Stimulated activated CD8-positive, alpha-beta memory T cell treated with anti-CD3 and anti-CD28 coated beads, Interleukin-2, amount 100 ng/mL, for 1 hour (primary cell): ENCODE measurements at places on chromosomes 4 and X.

- DNase-seq, result no peak
Observed at GRCh38 chrX:9340598-9341290, 124.1 kb upstream of the TBL1X start.

- no peak for DNase-seq
Observed at GRCh38 chr4:112860830-112861690, 188.4 kb upstream of the ANK2 start.

- DNase-seq, result no peak
Observed at GRCh38 chr4:78361621-78362120, 189.9 kb upstream of the ANXA3 start.

DNA sequence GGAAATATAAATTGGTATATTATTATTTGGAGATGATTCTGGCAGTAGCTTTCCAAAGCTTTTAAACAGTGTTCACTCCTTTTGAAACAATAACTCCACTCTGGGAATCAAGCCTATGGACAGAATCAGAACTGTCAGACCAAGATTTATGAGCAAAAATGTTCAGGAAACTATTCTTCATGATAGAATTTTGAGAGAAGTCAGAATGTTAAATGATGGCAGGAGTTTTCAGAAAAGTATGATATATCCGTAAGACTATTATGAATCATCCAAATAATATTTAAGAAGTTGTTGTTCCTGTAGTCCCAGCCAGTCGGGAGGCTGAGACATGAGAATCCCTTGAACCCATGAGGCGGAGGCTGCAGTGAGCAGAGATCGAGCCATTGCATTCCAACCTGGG, 50.5 kb upstream of the ADGRG2 start:
- DNase-seq, result no peak

GRCh38 chrX:75522565-75523431, at the start of gene ZDHHC15:
TSS of gene ZDHHC15 (minus strand) at chrX:75523037. CDS start at chrX:75523024, 13 bp downstream.
- peak; percentile 4 for DNase-seq

DNA sequence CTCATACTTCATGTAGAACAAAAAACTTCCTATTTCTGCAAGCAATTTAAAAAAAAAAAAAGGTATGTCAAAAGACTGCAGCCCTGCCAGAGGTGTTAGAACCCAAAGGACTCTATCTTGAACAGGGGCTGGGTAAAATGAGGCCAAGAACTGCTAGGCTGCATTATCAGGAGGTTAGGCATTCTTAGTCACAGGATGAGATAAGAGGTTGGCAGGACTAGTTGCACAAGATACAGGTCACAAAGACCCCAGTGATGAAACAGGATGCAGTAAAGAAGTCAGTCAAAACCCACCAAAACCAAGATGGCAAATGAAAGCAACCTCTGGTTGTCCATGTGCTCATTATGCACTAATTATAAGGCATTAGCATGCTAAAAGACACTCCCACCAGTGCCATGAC, 104.1 kb downstream of the ANOS1 start:
- DNase-seq, result no peak

GRCh38 chr4:114659386-114660008, 60.9 kb downstream of the UGT8 start:
- DNase-seq, result no peak

GRCh38 chrX:1700757-1701156, 85.9 kb downstream of the ASMT start:
- no peak for DNase-seq

DNA sequence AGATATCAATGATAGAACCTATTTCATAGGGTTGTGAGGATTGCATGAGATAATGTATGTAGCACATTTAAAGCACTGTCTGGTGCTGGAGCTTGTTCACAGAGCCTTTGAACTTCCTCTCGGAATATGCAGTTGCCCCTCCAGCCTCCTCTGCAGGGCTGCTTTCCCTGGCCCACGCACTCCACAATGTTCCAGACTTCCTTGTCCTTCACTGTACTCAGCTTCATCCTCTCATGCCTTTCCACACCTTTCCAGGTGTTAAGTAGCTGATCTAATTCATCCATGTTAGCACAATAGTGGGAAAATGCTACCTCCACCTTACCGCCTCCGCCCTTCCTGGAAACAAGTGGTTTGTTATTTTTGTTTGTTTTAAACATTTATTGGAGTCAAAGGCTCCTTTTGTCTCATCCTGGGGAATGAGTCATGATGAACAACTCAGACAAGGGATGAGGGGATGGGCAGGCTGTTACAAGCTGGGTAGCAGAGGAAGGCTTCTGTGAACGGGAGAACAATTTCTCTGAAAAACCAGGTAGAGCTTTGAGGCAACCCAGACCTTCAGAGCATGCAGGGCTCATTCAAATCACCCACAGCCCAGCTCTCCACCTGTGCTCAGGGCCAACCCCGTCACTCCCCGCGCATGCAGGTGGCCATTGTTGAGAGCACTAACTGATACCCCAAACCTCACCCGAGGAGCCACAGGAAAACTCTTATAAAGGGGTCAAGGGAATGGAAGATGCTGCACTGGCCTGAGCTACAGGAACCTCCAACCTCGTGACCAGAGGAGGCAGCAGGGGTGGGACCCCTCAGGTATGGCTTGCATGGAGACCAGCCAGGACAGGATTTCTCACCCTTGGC, 84.9 kb upstream of the TBL1X start:
- DNase-seq, result no peak

DNA sequence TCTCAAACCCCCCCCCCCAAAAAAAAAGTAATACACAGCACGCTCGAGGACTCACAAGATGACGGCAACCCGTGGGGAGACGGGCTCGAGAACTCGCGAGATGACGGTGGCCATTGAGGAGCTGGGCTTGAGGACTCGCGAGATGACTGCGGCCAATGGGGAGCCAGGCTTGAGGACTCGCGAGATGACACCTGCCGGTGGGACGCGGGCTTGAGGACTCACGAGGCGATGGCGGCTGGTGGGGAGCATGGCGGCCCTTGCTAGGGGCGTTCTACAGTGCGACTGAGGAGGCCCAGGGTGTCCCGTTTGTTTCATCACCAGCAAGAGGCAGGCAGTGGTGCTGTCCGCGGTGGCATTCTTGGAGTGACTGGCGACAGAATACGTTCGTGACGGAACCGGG, 172.4 kb upstream of the MAGEB16 start:
- no peak for DNase-seq

- DNase-seq, result peak; percentile 15
Observed at GRCh38 chr4:140094438-140095420, 59.3 kb downstream of the MAML3 start.

- no peak for DNase-seq
Observed at GRCh38 chrX:19194285-19195242, 72.3 kb upstream of the ADGRG2 start.

DNA sequence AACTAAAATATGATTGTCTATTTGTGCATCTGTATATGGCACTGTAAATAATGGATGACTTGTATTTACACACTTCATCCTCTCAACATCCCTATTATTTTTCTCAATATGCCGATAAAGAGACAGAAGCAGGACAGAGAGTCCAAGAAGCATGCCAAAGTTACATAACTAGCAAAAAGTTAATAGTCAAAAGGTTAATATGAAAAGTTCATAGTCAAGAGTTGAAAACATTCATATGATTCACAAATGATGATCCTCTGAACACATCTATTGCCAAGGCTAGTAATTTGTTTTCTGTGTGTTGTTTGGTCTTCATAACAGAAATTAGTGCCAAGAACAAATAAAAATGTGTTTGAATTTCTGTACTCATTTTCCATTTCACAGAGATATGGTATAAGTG, 231.0 kb downstream of the ADAMTS3 start:
- DNase-seq, result no peak

GRCh38 chr4:143531788-143532491, 18.4 kb downstream of the SMARCA5 start:
- DNase-seq, result no peak

DNA sequence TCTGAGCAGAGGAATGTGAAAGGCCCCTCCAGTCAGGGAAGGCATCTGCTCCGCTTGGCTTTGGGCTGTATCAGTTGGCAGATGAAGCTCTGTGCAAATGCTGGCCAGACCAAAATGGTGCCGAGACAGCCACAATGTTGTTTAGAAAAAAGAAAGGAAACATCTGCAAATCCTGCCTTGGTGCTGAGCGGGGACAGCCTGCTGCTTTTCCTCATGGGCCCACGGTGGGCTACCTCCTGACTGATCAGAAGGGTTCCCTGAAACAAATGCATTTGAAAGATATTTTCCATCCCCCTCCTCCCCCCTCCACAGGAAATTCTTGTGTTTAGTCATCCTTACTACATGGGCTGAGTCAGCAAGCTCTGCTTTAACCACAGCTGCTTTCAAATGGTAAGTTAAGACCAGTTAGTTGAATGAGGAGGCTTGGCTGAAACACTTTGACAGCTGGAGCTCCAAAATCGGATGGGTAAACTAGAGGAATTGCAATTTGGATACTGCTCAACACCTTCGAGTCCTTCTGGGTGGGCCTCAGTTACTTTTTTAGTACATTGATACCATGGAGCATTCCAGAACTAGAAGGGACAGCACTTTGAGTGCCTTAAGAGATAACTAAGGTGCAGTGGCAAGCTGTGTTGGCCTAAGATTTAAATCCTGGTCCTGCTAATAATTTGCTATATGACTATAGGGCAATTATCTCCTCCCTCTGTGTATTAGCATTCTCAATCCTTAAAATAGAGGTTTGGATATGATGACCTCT, 36.0 kb downstream of the PLAC1 start:
- DNase-seq, result no peak

- no peak for DNase-seq
Observed at GRCh38 chrX:144253356-144253755, 369.5 kb downstream of the UBE2NL start.

DNA sequence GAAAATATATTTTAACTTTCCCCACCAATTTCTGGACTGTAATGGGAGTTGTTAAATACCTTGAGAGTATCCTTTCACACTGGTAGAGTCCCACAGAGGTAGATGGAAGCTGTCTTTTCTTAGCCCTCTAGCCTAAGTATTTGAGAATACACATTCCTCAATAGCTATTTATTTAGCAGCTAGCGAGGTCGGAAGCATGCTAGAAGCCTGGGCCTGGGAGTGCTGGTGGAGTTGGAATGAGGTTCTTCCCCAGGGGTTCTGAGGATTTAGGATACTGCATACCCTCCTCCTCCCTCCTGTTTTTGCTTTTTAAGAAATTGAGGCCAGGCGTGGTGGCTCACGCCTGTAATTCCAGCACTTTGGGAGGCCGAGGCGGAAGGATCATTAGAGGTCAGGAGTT, 999 bp upstream of the KLHL15 start:
- DNase-seq, result no peak

- DNase-seq, result no peak
Observed at GRCh38 chrX:73765776-73766430, 202.9 kb downstream of the CHIC1 start.

GRCh38 chr4:10696253-10696652, 11.7 kb upstream of the CLNK start:
- no peak for DNase-seq

DNA sequence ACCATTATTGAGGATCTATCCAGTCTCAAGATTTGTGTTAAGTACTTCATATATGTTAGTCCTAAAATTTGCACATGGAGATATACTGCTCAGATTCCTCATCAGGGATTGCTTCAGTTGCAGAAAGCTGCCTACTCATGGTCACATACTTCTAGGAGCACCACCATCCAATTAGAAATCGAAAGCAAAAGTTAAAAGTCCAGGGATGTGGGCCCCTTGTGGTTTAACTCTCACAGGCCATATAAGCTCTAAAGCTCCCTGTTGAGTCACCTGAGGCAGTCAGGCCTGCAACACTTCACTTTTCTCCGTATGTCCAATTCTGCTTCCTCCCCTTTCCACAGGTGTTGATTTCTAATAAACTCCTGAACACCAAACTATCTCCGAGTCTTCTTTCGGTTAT, 84.2 kb downstream of the CNOT6L start:
- DNase-seq, result no peak
